ENCODE measurements at places on chromosomes 11 and 22. TPM values are rescaled to one million over a fixed set of nuclear protein-coding genes. Genes with fewer than 3 reads are reported as not detected.
A peak's percentile ranks its signal among the peaks of the same experiment; 100 is the strongest.

GRCh38 chr11:113412675-113413074, 25.1 kb downstream of the ANKK1 start:
- DNase-seq, result no peak

DNA sequence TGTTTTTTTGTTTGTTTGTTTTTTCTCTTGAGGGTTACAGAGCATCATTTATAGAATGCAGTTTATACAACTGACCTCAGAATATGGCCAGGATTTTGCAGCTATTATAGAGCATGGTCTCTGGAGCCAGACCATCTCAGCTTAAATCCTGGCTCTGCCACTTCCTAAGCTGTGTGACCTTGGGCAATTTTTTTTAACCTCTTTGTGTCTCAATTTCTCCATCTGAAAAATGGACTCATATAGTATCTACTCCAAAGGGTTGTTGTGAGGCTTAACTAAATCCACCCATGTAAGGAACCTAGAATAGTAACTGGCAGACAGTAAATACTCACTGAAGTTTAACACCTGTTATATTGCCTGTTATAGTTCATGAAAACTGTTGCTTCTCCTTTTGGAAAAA, 8.3 kb upstream of the DGAT2 start:
- no peak for DNase-seq

GRCh38 chr11:91792779-91793262, 431.8 kb upstream of the FAT3 start:
- no peak for DNase-seq

- no peak for DNase-seq
Measured at GRCh38 chr11:72646472-72646871, 27.8 kb downstream of the PDE2A start.

GRCh38 chr22:41532908-41533825, 11.1 kb downstream of the POLR3H start:
- DNase-seq, result peak; percentile 88

DNA sequence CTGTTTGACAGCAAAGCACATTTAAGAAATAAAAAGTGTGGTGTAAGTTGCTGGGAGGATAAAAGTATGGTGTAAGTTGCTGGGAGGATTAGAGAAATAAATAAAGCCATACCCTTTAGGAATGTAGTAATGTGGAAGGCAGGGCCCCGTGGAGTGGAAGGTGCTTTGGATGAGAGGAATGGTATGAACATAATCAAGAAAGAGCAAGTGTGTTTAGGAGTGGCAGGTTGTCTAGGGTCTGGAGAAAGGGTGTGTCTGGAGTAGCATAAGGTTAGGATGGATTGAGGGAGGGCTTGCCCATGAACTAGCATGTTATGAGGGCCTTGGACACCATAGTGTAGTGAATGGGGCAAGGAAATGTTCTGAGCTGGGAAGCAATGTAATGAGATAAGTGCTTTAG, 18.1 kb downstream of the MRPL16 start:
- no peak for DNase-seq

DNA sequence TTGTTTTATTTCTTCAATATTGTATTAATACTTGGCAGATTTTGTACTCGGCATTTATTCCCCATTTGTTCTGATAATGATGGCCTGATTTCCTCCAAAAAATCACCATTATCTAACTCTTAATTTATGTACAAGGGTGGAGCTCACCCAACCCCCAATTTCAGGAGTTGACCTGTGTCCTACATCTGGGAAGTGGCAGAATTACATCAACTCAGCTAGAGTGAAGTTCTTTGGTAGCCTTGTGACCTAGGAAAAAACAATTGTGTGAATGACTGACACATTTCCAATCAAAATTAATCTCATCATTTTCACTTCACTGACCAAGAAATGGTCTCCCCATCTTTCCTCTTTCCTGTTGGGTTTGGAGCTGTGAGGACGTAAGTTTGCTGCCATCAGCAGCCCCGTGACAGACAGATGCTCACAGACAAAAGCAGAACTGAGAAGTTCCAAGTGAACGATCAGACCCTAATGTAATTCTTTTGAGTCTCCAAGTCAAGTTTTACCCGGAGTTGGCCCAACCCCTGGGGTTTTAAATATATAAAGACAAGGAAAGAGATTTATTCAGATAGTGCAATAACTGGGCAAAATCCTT, 16.6 kb upstream of the MS4A6E start:
- DNase-seq, result no peak

GRCh38 chr11:33642461-33643166, 58.0 kb downstream of the C11orf91 start:
- no peak for DNase-seq

- no peak for DNase-seq
Measured at GRCh38 chr22:25690798-25691197, 51.2 kb upstream of the MYO18B start.

DNA sequence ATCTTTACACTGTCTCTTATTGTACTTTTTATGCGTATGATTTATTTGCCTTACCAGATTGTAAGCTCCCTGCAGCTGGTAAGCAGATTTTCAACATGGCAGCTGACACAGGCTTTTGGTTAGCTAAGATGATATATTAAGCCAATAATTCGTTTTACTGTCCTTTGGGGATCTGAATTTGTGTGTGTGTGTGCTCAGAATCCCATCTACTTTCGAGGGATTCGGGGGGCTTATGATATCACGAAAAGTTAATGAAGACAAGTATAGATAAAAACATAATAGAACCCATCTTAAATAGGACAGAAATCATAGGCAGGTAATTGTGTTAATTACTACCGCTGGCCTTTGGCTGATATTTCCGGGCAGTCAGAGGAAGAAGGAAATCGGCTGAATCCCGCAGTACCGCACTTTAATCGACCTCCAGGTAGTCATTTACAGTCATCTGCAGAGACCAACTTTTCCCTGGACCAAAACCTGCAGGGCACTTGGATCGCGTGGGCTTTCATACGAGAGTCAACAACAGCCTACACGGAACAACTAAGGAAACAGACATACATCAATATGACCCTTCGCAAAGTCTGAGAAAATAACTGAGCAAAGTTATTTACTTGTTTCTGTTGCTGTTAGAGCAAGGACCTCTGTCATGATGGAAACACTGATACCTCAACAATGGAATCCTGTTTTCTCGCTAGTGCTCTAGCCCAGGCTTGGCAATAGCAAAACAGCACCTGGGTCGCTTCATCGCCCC, 802 bp downstream of the KBTBD3 start:
- DNase-seq, result peak; percentile 21

The BTBD18 gene
- total RNA-seq, result not detected

The C11orf71 gene
- 8.1 TPM for total RNA-seq

The ESAM gene
- 2.0 TPM for total RNA-seq

The MYOD1 gene
- not detected for total RNA-seq

The CKAP5 gene
- total RNA-seq, result 53.3 TPM

The MS4A12 gene
- total RNA-seq, result not detected

The PVALB gene
- not detected for total RNA-seq
